IMR-90 (cell line): ENCODE measurements at places on chromosomes 3 and 15. TPM values are rescaled to one million over a fixed set of nuclear protein-coding genes. Genes with fewer than 3 reads are reported as not detected.

Gene GOLGA6L4
- 0.54 and 0.83 TPM in 2 replicates for total RNA-seq

Gene TMC3
- total RNA-seq: not detected in 2 replicates

Gene HCN4
- total RNA-seq: not detected in 2 replicates

Gene DUOXA1
- total RNA-seq: not detected in 2 replicates

Gene SLC2A2
- total RNA-seq: not detected in 2 replicates

Gene NRG4
- not detected in 2 replicates for total RNA-seq
